ENCODE measurements at places on chromosomes 4 and X.

DNA sequence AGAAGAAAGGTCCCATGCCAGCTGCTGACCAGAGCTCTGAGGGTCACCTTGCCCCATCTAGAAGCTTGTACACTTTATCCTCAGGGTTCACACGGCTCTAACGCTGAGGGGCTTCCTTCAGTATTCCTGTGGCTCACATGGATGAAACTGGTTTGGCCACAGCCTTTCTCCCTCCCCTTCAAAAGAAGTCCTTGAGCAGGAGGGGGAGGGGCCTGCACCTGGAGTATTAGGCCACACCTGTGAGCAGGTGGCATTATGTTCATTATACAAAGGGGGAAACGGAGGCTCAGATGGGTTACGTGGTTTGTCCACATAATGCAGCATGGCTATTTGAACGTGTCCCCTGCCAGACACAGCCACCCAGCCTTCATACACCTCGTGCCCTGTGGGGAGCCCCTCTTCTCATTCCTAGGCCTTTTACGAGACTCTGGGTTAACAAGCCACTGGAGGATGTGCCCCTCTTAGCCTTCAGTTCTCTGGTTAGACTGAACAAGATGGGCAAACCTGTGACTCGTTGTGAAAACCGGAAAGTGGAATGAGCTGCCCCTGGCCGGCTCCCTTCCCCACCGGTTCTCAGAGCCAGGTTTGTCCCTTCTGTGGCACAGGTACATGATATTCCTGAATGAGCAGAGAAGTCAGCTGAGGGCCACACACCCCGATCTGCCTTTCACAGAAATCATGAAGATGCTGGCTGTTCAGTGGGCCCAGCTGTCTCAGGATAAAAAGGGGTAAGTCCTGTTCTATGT lies 27.2 kb upstream of the JAKMIP1 start:
- DNase-seq: no peak

- DNase-seq: peak; percentile 1
These were observed 51.1 kb downstream of the SCML1 start for GRCh38 chrX:17788439-17788838.

DNA sequence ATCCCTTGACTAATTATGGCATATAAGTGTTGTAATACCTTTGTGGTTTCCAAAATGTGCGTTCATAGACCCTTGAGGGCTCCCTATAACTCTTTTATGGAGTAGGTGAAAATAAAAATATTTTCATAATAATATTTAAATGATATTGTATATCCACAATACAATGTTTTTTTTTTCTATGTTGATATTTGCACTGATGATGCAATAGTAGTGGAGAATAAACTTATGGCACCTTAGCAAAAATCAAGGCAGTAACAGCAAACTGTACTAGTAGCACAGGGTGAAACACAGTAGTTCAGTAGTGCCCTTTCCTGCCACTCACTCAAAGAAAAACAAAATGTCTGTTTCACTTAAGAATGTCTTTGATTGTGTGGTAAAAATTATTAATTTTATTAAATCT lies 465.3 kb downstream of the C4orf33 start:
- no peak for DNase-seq

DNA sequence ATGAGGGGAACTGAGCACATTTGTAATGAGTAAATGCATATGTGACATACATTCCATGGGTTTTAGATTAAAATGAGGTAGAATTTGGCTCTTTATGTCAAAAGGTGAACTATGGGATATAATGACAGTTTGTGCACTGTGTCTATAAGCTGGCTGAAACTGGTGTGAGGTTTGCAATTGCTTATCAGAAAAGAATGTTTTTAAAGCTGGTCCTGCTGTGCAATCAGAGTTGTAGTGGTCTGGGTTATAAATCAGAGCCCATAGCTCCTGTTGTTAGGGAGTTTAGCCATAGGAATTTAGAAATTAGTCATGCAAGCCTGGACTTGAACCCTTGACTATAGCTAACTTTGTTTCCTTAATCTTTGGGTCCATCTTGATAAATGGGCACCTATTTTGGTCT lies 23.1 kb upstream of the GATB start:
- no peak for DNase-seq

- DNase-seq: no peak
These were observed 53.0 kb upstream of the RASSF6 start for GRCh38 chr4:73673286-73673685.

Data from substantia nigra (tissue), 51 donors.